Spleen (tissue), 13 donors: ENCODE measurements at places on chromosomes 13 and 19.
A peak's percentile ranks its signal among the peaks of the same experiment; 100 is the strongest.

GRCh38 chr19:46733690-46734292 lies 12.1 kb upstream of the FKRP start:
- DNase-seq, result peak; percentile 78

GRCh38 chr13:47459512-47459911 lies 541.6 kb downstream of the SUCLA2 start:
- no peak for DNase-seq

DNA sequence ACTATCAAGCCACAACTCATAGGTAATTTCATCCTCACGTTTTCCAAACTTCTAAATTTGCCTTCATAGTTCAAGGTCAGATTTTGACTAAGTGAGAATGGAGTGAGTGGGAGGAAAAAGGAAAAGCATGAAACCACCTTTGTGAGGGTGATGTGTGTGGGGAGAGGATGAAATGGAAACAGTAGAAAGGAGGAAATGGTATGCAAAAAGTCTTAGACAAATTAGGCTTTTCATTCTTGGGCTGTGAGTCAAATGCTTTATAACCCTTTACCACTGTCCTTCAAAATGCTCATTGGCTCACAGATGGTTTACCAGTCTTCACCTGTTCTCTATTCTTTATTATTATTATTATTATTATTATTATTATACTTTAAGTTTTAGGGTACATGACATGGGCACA lies 127.2 kb downstream of the RAP2A start:
- DNase-seq, result no peak

- no peak for DNase-seq
Measured at GRCh38 chr13:79398915-79399314, 7.1 kb downstream of the RBM26 start.
